ENCODE measurements at places on chromosomes 1 and 21.

- DNase-seq, result no peak
Measured at GRCh38 chr21:37551331-37551992, 184.9 kb downstream of the DYRK1A start.

DNA sequence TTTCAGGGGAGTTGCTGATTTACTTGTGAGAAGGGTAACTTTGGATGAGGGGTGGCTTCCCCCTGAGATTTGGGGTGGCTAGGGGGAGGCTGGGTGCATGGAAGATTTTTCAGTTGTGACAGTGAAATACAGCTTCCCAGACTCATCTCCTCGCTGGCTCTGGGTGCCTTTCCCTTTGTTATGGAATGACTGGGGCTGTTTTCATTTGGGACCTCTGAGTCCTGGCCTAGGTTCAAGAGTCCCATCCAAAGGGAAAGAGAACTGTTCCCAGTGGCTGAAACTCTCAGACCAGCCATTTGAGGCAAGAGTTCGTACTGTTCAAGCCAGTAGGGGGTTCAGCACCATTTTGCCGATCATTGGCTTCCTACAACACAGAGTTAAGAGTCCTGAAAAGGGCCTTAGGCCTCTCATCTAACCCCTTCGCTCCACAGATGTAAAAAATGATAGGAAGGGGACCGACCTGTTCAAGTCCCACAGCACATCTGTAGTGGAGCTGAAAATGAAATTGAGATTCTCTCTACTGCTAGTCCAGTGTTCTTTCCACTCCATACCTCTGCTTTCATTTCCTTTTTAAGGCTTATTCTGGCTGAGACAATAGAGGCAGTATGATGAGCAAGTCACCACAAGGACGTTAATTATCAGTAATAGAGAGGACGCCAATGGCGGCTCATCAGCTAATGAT is 958 bp downstream of the DDR2 start:
- DNase-seq, result no peak

DNA sequence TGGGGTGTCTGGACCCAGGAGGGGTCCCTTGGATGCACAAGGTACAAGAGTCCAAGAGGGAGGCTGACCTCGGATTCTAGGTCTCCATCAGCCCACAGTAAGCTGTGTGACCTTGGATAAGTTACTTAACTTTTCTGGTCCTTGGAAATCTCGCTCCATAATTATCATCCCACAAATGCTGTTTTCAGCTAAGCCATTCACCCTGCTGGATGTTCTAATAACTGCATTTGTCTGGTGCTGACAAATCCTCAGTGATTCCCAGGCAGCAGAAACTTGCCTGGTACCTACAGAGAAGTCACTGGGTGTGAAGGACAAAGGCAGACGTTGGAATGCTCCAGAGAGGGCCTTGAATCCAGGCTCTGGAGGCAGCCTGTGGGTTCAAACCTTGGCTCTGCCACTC is 89.7 kb downstream of the IGSF21 start:
- no peak for DNase-seq

DNA sequence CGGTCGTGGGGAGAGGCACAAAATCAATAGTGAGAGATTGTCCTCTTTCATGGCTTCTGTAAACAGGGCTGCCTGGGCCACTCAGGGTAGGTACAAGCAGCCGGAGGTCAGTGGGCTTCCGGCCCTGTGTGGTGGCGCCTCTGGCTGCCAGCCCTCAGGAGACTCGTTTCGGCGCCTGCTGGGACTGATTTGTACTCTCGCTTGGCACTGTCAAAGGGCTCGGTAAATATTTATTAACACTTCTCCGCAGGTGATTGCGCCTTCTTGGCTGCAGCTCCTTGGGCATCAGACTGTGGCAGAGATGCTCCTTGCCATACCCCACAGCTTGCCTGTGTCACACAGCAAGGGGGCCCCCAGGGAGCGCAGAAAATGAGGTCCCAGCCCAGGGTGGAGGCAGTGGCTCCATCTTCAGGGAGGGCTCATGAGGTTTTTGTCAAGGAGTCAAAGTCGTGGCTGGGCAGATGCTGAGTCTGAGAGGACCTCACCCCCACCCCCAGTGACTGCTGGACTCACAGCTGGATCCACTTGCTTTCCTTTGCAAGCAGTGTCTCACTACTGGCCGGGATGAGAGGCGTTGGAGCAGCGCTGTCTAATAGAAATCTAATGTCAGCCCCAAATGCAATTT is 262.5 kb downstream of the GRIK3 start:
- DNase-seq, result no peak

GRCh38 chr1:34911465-34911864 is 18.0 kb downstream of the DLGAP3 start:
- DNase-seq, result no peak

DNA sequence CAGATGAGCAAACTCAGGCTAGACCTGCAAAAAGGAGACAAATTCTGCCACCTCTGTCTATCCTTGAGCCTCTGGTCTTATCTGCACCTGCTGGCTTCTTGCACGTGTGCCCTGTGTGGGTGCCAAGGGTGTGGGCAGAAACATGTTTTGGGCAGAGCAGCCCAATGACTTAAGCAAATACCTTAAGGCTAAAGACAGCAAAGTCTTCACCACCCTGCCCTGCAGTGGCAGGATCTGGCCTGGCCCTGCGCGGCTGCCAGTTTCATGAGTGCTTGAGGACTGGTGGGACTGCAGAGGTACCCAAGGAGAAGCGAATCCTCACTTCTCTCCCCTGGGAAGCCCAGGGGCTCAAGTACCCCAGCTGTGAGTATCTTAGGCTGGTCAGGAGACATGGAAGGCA is 3.8 kb upstream of the SLC26A9 start:
- peak; percentile 55 for DNase-seq

GRCh38 chr1:39711104-39711965 is 20.1 kb upstream of the HPCAL4 start:
- peak; percentile 89 for DNase-seq

DNA sequence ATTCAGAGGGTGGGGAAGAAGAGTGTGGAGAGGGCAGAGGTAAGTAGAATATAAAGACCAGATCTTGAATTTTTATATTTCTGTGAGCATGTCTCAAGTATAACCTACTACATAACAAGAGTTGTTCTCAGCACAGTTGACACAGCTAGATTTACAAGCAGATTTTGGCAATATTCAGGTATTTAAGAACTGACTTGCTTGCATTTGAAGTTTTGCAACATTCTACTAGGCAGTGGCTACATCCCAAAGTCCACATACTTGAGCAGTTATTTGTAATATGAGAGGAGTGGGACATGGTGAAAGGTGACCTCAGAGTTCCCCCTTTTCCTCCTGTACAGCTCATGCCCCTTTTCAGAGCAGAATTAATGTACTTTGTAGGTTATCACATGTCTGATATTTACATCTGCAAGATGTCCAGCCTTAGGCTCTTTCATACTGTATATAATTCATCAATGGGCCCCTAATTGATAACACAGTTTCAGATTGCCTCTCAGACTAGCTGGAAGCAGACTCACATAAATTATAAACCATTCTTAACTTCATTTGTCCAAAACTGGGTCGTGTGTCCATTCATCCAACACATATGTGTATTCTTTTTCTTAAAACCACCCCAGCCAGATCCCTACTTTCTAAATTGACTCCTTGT is 136.7 kb upstream of the RAVER2 start:
- no peak for DNase-seq

- DNase-seq, result peak; percentile 75
Measured at GRCh38 chr1:40630488-40631223, 34.8 kb downstream of the RIMS3 start.

DNA sequence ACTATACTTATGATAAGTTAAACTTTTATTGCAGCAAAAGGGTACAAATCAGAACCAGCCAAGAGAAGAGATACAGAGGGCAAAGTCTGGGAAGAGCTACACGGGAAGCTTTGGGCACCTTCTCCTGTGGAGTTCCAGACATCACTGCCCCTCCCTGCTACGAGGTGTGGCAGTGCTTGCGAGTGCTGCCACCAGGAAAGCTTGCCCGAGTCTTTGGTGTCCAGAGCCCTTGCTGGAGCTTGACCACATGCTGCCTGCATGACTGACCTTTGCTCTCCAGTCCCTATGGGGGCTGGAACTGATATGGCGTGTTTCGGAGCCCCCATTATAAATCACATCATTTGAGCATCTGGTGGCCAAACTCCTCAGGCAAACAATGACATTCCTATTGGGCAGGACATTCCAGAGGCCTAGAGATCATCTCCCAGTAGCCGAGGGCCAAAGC is 23.4 kb downstream of the PLEKHO1 start:
- DNase-seq, result no peak

DNA sequence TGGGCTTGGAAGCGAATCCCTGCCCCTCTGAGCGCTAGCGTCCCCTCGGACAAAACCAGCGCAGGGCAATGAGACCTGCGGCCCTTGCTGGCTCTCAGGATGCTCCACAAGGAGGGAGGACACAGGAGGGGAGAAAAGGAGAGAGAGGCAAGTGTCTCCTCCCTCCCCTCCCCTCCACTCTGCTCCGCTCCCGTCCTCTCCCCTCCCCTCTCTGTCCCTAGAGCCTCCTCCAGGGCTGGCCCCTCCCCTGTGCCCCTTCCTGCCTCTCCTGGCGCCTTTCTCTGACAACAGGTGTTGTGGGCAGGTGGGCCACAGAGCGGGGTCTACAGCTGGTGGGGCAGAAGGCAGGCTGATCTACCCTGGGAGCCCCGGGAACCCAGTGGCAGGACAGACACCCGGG is 35.2 kb downstream of the TP73 start:
- no peak for DNase-seq

DNA sequence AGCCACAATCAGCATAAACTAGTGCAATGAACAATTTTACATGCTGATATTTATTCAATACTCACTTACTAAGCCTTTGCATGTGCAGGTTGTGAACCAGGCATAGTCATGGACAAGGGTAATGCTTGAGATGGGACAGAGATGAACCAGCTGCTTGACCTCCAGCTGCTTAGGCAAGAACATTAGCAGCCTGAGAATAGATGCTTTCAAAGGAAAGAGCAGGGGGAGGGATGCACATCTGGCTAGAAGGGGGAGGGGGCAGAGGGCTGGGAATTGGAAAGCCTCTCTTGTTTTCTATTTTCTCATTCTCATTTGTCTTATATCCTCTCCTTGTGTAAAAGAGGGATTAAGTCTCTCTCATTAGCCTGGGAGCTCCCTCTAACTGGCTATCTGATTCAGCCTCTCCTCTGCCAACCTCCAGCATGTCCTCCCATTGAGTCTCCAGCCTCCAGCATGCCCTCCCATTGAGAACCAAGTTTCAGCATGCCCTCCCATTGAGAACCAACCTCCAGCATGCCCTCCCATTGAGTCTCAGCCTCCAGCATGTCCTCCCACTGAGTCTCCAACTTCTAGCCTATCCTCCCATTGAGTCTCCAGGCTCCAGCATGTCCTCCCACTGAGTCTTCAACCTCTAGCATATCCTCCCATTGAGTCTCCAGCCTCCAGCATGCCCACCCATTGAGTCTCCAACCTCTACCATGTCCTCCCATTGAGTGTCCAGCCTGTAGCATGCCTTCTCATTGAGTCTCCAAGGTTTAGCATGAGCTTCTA is 38.4 kb upstream of the TRABD2B start:
- no peak for DNase-seq

- DNase-seq, result no peak
Measured at GRCh38 chr1:230002164-230002803, 64.8 kb upstream of the GALNT2 start.

- no peak for DNase-seq
Measured at GRCh38 chr1:151535326-151536271, 4.5 kb upstream of the TUFT1 start.

- no peak for DNase-seq
Measured at GRCh38 chr1:85700422-85700821, 7.8 kb downstream of the ZNHIT6 start.

DNA sequence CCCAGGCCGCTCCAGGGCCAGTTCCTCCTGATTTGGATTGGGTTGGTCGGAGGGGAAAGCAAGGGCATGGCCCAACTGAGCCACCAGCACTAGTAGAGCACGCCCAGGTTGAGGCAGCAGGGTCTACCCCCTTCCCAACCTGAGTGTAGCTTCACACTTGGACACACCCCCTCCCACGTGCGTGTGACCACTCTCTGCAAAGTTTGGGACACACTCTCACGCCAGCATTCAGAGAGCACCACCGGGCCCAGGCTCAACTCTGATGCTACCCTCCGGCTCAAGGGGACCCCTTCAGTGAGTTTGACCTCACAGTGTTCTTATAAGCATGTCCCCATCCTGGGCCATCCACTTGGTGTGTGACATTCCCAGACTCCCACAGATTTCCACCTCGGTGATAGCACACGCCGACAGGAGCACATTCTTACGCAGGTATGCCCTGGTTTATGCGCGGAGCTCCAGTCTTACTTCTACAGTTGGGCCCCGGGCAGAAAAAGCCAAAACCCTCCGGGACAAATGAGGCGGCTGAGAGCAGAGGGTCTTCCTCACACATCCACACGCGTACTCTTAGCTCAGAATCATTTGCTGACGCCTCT is 3.0 kb upstream of the DMRTA2 start:
- DNase-seq, result no peak

GRCh38 chr1:241715956-241716355 is 63.9 kb downstream of the WDR64 start:
- DNase-seq, result no peak

DNA sequence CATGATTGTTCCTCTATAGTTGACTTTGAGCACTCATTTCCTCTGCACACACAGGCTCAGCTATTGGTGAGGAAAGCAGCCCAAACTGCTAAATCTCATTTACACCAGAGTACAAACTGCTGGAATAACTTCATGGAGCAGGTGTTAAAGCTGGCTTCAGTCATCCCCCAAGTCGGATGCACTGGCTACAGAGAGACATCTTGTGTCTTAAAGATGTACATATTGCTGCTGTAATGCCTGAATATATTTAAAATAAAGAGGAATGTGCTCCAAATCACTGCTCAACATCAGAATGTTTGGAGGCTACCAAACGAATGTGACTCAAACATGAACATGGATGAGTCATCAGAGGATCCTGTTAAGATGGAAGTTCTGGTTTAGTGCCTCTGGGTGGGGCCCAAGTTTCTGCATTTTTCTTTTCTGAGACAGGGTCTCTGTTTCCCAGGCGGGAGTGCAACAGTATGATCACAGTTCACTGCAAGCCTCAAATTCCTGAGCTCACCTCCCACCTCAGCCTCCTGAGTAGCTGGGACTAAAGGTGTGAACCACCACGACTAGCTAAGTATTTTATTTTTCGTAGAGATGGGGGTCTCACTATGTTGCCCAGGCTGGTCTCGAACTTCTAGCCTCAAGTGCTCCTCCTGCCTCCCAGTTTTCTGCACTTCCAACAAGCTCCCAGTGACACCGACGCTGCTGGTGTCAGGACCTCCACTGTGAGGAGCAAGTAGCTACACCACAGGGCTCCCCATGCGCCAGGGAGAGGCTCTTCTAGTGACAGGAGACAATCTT is 79.0 kb upstream of the KRTAP19-8 start:
- no peak for DNase-seq
